ENCODE measurements at places on chromosomes 7 and 10.
A peak's percentile ranks its signal among the peaks of the same experiment; 100 is the strongest.

- H3K4me1 ChIP-seq = no peaks in the 10 kb centered on the region
- no peaks in the 10 kb centered on the region for H3K36me3 ChIP-seq
- DNase-seq = peak; percentile 72
- no peak overlapping the region for H3K4me3 ChIP-seq
- no peaks in the 10 kb centered on the region for H3K27me3 ChIP-seq
These were observed 63.1 kb upstream of the SORCS3 start for GRCh38 chr10:104577861-104578521.

DNA sequence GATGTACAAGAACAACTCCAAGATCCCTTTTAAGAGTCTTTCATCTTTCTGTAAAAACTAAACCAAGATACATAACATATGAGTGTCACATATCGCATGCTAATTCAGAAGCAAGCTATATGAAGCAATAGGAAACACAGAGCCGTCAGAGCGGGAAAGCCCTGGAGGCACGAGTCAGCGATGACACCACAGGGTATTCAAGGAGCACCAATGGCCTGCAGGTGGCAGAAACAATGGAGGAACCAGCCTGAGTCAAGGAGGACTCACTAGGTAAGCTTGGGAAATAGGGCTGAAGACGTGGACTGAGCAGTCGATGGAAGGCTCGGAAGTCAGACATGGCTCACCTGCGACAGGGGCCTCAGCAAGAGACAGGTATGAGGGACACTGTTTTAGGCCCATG is 214.4 kb downstream of the FAM107B start:
- peaks cover 11% of the 10 kb centered on the region for H3K4me1 ChIP-seq
- H3K27me3 ChIP-seq = no peaks in the 10 kb centered on the region
- DNase-seq = peak; percentile 85
- no peak overlapping the region for H3K27ac ChIP-seq
- H3K4me3 ChIP-seq = no peak overlapping the region
- no peaks in the 10 kb centered on the region for H3K36me3 ChIP-seq

DNA sequence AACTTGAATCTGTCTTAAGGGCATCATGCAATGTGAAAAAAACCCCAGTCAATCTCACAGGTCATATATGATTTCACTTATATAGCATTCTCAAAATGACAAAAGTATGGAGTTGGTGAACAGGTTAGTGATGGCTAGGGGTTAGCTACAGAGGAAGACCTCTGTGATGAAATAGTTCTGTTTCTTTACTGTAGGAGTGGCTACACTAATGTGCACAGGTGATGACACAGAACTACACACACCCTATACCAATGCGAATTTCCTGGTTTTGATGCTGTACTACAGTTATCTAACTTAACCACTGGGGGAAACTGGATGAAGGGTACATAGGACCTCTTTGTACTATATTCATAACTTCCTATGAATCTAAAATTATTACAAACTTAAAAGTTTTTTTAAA is 541.8 kb downstream of the PARD3 start:
- no peak overlapping the region for H3K4me3 ChIP-seq
- no peaks in the 10 kb centered on the region for H3K27me3 ChIP-seq
- no peaks in the 10 kb centered on the region for H3K4me1 ChIP-seq
- H3K36me3 ChIP-seq = peaks cover 21% of the 10 kb centered on the region

GRCh38 chr7:157037635-157038034 is 27.2 kb upstream of the MNX1 start:
- peaks cover 12% of the 10 kb centered on the region for H3K27me3 ChIP-seq
- peaks cover 10% of the 10 kb centered on the region for H3K4me1 ChIP-seq
- no peaks in the 10 kb centered on the region for H3K36me3 ChIP-seq
- H3K4me3 ChIP-seq = no peak overlapping the region
- H3K27ac ChIP-seq = no peak overlapping the region
- no peak for DNase-seq

DNA sequence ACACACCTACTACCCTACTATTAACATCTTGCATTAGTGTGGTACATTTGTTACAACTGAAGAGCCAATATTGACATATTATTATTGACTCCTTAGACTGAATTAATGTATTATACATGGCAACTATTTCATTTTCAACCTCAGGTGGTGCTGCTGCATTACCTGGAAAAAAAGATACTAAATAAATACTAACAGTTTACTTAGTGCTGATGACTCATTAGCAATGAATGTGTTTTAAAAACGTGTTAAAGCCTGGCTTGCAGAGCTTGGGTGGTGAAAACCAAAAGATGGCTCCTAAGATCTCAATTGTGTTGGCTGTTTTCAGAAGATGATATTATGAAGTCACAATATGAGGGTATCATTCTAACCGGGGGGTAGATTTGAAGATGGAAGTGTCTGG is 34.8 kb downstream of the CFAP43 start:
- H3K27ac ChIP-seq = no peak overlapping the region
- H3K4me1 ChIP-seq = peaks cover 7% of the 10 kb centered on the region
- no peaks in the 10 kb centered on the region for H3K36me3 ChIP-seq
- no peak overlapping the region for H3K4me3 ChIP-seq

DNA sequence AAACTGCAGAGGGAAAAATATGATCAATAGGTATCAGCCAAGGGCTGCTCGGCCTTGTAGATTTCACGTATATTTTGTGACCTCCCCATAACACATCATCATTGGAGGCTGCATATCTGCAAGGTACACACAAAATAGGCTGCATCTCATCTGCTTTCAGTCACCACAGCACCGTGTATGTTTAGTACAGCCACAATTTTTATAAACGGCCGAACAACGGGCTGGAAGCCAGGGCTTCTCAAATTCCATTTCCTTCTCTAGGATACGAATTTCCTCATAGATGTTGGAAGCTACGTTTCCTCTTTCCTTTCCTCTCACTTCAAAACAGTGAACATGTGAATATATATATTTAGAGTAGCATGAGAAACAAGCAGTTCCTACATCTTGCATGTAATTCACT is 20.2 kb upstream of the FOXK1 start:
- no peaks in the 10 kb centered on the region for H3K4me1 ChIP-seq
- no peak for DNase-seq
- H3K4me3 ChIP-seq = no peak overlapping the region
- H3K27ac ChIP-seq = no peak overlapping the region
- no peaks in the 10 kb centered on the region for H3K27me3 ChIP-seq
